ENCODE measurements at places on chromosomes 7 and 10.

- DNase-seq, result no peak
These were observed 4.0 kb upstream of the MRPS24 start for GRCh38 chr7:43873300-43873699.

DNA sequence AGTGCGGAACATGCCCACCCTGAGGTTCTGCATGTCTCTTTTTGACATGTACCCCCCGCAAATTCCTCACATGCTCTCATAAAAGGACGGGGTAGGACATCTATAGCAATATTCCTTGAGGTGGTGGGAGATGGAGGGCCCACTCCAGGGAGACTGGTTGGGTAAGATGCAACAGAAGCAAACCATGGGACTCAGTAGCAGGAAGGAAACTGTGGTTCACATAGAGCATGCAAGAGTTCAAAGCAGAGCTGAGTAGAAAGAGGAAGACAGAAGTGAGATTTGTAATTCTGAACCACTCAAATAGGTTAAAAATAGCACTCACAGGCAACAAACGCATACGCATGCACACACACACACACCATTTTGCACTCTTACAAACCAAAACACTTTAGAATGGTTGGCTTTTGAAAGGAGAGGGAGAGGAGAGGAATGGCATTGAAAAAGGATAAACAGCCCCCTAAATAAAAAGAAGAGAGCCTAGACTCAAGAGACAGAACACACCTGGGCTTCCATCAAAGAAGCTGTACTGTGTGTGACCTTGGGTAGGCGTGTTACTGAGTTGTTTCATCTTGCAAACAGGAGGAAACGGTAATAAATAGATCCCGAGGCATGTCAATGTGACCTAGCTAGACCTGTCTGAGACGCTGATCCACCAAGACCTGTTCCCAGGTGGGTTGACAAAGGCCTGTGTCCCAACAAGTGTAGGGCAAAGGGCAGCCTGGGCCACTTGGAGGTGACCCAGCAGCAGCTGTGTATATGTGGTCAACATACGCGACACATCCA is 77.6 kb upstream of the LRRC4 start:
- no peak for DNase-seq

- no peak for DNase-seq
These were observed 5.1 kb downstream of the ING3 start for GRCh38 chr7:120955577-120956149.

- DNase-seq, result no peak
These were observed 85.1 kb downstream of the ST7 start for GRCh38 chr7:117038408-117038807.

DNA sequence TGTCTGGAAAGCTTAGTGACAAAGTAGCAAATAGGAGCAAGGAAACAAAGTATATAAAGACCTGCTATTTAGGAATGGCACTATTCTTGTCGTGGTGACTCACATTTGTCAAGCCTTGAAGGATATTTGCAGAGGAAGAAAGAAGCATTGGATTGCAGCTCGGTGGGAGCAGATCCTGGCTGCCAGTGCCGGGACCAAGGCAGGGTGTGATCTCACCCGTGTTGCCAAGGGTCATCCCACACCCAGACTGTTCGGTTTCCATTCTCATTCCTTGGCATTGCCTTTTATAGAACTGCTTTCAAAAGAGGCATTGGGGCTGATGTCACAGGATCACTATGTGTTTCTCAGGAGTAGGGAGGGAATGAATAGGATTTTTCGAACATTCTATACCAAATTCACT is 176.2 kb downstream of the GALNT17 start:
- DNase-seq, result peak; percentile 63

DNA sequence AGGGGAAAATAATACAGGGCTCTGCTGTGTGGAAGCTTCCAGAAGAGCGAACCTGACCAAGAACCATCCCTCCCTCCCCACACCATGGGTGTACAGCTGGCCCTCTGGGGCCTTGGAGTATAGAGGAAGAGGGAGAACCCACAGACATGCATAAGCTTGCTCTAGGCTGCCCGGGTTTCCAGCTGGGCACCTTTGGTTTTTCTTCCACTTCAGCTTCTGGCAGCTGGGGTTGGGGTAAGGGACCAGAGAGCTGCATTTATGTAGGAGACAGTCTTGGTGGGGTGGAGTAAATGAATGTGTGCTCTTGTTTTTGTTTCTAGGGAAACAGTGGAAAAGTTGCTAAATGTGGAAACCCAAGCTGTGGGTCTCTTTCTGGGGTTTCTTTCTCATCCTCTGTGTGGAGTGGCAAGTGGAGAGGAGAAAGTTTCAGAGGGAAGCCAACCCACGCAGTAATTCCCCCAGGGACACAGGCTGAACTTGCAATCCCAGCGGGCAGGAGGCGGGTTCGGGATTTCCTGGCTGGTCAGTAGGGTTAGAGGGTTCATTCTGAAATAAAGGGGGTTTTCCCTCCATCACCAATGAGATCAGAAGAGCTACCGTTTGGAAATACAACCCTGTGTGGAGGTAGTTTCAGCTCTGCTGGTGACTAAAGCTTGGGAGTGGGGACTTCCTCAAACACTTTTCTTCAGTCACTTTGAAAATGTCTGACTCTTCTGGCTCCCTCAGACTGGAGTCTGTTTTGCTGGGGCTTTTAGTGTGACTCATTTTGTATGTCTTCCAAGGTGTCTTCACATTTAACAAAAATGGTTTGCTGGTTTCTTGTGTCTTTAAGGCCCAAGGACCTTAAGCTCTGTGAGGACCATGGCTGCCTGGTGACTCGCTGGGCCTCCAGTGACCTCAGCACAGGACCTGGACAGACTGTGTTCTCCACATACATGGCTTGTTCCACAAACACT is 22.2 kb upstream of the SRGN start:
- no peak for DNase-seq

DNA sequence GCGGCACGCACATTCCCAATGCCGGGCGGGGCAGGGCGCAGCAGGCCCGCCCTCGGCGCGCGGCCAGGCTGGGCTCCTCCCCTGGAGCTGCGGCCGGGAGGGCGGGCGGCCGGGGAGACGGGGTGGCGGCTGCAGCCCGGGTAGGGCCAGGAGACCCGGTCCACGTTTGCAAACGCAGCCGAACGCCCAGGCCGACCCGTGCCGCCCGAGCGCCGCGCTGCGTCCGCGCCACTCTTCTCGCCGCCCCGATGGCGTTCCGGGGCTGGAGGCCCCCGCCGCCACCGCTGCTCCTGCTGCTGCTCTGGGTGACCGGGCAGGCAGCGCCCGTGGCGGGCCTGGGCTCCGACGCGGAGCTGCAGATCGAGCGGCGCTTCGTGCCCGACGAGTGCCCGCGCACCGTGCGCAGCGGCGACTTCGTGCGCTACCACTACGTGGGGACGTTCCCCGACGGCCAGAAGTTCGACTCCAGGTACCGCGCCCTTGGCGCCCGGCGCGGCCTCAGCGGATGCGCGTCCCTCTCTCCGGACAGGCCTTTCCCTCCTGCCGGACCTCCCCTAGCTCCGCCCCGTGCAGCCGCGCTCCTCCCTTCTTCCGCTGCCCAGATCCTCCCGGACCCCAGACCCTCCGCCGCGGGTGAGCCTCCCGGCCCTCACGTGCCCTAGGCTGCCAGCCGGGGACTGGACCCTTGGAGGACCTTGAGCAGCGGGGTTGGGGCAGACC is at the start of gene FKBP9:
Gene FKBP9 (plus strand): TSS at position 115 of the 720 bp plus-strand sequence. CDS start 134 bp downstream, at position 249.
- DNase-seq, result peak; percentile 63

GRCh38 chr10:74977913-74978847 is 133.3 kb upstream of the SAMD8 start:
- no peak for DNase-seq

DNA sequence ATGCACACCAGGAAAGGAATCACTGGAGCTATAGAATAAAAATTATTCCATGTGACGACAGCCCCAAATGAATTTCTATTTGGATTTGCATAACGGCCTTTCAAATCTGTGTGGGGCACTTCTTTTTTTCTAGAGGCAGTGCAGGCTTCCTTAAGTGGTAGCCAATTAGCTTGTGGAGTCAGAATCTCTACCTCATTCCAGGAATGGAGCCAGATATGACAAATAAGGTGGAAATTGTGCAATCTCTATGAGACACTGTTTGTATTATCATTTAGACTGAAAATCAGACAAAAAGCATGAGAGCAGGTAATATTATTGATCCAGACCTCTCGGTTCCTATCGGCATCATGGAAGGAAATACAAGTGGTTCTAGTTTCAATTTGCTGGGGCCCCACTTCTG is 78.7 kb downstream of the BEND7 start:
- DNase-seq, result no peak

- DNase-seq, result no peak
These were observed at the start of gene OPALIN for GRCh38 chr10:96358851-96359540. OPALIN (minus strand) TSS chr10:96359002; CDS start chr10:96358896, 106 bp downstream.

DNA sequence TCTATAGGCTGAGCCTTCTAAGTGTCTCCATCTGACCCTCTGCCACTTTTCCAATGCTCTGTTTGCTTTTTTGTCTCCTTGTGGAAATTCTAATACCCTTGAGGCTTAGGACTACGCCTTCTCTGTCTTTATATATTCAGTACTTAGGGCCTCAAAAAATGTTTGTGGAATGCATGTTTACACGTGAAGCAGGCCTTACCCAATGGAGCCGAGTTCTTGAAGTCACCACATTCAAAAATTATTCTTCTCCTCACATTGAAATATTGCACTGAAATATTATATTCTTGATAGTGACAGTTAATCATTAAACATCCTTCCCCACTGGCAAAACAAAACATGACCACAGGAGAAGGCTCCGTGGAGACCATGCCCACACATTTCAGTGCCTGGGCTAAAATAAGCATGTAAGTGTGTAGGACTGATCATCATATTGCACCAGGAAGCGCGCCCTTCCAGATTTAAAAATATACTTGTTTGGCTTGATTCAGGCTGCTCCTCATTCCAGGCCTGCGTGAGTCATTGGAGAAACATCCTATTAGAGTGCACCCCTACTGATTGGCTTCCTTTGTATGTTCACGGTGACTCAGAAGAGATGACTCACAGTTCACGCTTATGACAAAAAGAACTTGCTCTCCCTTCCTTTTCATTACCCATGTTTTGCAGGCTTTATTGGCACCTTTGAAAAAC is 307.4 kb upstream of the AOAH start:
- peak; percentile 64 for DNase-seq

- DNase-seq, result no peak
These were observed 54.2 kb downstream of the GUSB start for GRCh38 chr7:65927489-65928448.

DNA sequence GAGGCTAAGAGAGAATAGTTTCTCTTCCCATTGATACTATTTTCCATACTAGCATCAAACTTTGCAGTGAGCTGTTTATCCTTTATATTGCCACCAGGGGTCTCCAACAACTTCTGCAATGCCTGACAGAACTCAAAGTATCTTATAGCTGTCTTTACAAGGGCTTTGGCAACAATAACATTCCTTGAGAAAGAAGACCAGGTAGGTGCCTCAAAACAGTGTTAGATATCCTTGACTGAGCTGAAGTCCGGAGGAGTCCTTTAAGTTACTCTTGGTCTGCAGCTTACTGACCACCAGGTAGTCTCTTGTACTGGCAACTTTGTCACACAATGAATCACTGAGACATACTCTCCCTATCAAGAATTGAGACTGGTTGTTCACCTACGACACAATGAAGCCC is 30.0 kb upstream of the TES start:
- DNase-seq, result no peak

DNA sequence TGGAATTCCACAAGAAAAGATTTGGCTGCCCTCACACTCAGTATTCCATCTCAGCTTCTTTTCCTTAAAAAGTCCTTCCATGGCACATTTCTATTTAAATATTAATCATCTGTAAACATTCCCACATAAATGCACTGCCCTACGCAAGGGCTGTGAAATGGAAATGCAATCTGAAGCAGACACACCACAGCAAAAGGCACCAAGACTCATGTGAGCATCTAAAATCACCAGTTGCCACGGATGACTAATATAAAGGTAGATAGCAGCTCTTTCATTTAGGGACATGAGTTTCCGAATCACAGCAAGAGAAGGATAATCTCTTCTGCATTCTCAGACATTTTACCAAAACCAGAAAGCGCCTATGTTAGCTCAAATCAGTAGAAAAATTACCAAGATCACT is 31.6 kb downstream of the COA1 start:
- no peak for DNase-seq

DNA sequence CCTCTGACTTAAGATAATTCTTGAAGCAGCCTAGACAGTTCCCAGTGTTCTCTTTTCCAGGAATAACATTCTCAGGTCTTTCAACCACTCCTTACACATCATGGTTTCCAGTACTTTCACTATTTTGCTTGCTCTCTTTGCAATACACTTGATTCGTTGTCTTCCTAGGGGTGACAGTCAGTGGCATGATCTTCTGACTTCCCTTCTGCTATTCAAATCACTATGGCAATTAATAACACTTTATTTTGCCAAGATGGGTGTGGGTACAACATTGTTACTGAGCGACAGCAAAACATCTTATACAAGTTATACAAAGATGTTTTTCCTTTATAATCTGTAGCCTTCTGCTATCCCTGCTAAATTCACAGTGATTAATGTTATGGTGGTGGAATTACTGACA is 15.3 kb downstream of the ARL3 start:
- DNase-seq, result no peak

DNA sequence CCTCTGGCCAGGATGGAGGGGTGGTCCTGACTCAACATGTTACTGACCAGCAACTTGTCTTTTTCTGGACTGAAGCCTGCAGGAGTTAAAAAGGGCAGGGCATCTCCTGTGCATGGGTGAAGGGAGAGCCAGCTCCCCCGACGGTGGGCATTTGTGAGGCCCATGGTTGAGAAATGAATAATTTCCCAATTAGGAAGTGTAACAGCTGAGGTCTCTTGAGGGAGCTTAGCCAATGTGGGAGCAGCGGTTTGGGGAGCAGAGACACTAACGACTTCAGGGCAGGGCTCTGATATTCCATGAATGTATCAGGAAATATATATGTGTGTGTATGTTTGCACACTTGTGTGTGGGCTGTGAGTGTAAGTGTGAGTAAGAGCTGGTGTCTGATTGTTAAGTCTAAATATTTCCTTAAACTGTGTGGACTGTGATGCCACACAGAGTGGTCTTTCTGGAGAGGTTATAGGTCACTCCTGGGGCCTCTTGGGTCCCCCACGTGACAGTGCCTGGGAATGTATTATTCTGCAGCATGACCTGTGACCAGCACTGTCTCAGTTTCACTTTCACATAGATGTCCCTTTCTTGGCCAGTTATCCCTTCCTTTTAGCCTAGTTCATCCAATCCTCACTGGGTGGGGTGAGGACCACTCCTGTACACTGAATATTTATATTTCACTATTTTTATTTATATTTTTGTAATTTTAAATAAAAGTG is 6.0 kb downstream of the PLAU start:
- no peak for DNase-seq

- no peak for DNase-seq
These were observed 2.1 kb upstream of the C7orf25 start for GRCh38 chr7:42914009-42914408.

DNA sequence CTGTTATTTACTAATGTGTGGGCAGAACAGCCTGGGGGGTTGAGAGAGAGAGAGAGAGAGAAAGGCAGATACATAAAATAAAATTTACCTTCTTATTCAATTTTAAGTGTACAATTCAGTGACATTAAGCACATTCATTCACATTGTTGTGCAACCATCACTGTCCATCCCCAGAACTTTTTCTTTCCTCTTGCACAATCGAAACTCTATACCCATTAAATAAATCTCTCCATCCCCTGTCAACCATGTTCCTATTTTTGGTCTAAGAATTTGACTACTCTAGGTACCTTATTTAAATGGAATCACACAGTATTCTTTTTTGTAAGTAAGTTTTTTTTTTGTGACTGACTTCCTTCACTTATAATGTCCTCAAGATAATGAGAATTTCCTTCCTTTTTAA is 181.6 kb downstream of the SND1 start:
- DNase-seq, result no peak

All from anterior cingulate cortex (tissue), 58 donors.